ENCODE measurements at places on chromosomes 3 and 15.

- DNase-seq, result no peak
These were observed 217.4 kb upstream of the CD96 start for GRCh38 chr3:111324645-111325044.

DNA sequence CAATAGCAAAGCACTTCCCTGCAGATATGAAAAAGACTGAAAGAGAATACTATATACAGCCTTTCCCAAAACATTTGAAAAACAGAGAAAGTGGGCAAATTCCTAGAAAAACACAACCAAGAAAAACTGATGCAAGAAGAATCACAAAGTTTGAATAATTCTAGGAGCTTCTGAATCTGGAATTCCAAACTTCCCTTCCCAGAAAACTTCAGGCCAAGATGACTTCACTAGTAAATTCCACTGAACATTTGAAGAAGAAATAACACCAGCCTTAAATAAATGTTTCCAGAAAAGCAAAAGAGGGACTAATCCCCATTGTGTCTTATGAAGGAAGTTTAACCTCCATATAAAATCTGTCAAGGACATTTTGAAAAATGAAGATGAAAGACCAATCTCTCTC, 15.8 kb upstream of the NSMCE3 start:
- DNase-seq, result no peak

GRCh38 chr3:129441215-129441614, 1.2 kb downstream of the IFT122 start:
- DNase-seq, result no peak

DNA sequence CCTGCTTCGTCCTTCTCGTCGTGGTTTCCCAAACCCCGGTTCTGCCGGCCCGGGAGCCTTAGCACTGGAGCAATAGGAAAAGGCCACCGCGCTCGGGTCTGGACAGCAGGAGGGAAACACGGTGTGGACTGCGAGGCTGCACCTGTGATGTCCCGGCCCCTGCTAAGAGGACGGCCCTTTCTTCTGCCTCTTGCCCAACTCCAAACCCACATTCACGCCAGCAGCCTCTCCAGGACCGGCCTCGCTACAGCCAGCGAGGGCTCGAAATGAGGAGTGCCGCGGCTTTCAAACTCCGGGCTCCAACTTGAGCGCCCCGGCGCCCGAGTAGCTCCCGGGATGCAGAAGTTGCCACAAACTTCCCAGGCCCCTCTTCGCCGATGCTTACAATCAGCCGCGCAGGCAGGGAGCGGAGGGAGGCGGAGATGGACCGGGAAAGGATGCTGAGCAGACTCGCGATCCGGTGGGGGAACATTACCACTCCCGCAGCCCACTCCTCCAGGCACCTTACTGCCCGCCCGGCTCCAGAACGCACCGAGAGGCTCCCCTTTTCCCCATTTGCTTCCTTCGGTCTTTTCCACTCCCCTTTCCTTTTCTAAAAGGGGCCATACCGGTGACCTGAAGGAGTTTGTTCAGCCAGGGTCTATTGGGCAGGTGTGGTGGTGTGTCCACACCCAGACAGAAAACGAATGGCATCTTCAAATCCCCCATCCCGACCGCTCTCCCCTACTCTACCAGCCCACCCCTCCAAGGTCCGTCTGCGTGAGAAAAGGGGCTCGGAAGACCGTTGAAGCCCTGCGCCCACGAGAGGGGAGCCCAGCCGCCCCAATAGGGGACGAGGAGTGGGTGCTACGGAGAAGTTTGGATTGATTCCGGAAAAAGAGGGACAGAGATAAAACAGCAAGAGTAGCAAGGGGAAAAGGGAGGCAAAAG, 18.8 kb upstream of the SATB1 start:
- DNase-seq, result no peak

GRCh38 chr15:38793206-38793810, 228.7 kb upstream of the RASGRP1 start:
- DNase-seq, result no peak

DNA sequence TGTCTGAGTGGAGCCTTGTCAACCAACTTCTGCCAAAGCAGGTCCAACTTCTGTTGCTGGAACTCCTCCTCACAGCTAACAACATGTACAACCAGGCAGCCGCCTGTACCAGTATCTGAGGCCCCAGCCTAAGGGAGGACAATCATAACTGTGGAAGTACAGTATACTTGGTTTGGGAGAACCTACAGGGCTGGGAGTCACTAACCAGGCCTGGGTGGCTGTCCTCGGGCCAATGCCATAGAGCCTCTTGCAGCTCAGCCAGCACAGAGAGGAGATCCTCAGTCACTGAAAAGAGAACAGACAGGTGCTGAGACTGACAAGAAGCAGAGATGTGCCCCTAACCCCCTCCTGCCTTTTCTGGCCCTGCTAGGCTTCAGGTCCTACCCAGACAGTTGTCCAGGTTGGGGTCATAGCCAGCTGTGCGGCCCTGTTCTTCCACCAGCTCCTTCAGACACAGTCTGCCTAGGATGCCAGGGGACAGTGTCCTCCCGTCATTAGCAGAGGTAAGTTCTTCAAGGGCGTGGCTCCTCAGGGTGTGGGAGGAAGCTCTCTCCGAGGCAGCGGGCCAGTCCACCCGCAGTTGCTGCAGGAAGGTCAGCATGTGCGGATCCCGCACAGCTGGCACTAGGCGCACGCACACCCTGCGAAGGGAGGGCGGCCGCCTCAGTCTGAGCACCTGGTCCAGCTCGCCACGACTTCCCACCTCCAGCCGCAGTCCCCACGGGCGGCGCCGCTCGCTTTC, 980 bp downstream of the DALRD3 start:
- DNase-seq, result no peak

DNA sequence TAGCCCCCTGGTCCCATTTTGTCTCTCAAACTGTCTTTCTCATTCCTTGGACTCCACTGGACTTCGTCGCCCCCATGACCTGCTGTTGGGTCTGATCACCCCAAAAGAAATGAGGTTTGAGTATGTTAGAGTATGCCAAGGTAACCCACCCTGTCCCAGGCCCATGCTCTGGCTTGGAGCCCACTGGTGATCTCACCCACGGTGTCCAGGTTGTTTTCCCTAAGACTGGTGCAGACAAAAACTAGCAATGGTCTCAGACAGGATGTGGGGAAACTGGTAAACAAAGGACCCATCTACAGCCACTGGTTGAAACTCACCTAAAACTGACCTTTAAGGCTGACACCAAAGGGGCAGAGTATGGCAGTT, 38.9 kb downstream of the EFCAB12 start:
- DNase-seq, result no peak

- no peak for DNase-seq
These were observed 213.9 kb upstream of the PFN2 start for GRCh38 chr3:150184426-150185071.

GRCh38 chr15:70502529-70502928, 260.8 kb downstream of the UACA start:
- DNase-seq, result no peak

DNA sequence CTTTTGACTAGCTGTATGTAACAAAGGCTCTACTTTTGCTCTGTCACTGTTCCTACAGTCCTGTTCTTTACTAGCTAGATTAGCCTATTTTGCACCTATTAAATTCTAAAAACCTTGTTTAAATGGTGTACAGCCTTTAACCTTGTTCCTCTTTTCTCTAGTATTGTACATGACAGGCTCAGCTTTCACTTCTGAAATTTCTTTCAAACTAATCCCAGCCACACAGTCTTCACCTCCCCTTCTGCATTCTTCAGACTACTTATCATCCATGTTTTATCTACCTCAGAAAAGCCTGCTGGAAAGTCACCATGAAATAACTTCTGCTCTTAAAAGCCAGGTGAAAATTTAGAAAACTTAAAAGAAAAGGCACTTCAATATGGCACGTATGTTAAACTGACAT, 122.4 kb downstream of the NECTIN3 start:
- DNase-seq, result no peak
